ENCODE measurements at places on chromosomes 7 and 10. TPM values are rescaled to one million over a fixed set of nuclear protein-coding genes. Genes with fewer than 3 reads are reported as not detected.

- DNase-seq: no peak
Measured at GRCh38 chr7:8120390-8121058, 141.4 kb downstream of the ICA1 start.

DNA sequence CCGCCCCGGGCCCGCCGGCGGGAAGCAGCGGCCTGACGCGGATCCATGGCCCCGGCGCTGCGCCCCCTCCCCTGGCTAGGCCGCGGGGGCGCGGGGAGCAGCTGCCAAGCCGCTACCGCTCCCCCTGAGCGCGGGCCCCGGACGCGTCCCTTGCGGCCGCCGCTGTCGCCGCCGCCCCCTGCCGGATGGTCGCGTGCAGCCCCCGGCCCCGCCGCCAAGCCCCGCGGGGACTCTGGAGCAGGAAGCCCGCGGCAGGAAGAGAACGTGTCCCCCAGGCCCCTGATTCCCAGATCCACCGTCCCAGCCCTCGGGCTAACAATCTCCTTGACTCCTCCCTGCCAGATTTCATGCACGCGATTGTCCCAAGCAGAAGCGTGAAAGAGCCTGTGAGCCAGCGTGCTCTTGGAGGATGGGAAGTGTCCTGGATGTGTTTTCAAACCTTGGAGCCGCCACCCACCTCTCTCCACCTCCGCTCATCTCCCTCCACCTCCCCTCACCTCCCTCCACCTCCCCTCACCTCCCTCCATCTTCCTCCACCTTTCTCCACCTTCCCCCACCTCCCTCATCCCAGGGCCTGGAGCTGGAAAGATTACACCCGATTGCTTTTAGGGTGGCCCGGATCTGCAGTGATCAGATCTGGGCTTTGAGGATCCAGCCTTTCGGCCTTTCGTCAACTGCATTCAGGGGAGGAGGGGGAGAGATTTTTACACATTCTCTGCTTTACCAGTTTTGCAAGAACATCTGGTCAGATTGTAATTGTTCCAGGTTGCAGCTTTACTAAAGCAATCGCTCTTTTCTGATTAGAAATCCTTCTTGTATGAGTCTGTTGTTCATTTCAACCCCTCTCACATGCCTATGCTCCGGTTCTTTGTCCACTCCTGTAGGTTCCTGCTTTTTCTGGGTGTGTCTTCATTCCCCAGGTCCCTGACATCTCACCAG lies 570 bp upstream of the PRTFDC1 start:
- no peak for DNase-seq

- no peak for DNase-seq
Measured at GRCh38 chr7:2379161-2379560, 24.2 kb upstream of the CHST12 start.

DNA sequence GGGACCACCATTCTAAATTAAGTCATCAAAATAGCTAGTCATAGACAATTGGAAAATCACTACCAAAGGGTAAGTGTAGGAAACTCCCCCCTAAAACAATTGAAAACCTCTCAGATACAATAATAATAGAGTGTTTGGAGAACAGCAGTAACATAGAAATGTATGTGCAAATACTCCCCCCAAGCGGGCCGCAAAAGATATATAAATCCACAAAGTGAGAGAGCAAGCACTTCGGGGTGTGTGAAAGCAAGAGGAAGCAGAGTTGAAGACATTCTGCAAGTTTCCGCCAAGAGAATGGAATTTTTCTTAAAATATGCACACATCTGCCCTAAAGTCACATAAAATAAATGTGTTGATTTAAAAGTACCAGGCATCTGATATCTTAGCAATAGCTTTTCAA lies 33.3 kb downstream of the CHCHD3 start:
- no peak for DNase-seq

GRCh38 chr10:102412293-102412692 lies 6.3 kb downstream of the PSD start:
- no peak for DNase-seq

DNA sequence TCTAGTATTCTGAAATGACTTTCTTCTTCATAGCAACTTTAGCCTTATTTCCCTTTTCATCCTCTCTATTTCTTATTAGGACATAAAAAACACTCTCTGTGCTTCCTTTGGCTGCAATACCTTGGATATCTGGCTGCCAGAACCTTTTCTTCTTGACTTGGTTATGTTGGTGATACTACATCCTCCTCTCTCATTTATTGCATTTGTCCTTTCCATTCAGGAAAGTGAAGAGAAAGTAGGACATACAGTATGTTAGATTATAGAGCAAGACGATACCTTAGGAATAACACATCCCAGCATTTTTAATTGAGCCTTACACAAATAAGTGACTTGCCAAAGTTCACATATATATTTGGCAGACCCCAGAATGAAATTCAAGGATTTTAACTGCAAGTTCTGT lies 210.1 kb upstream of the PPP1R3A start:
- no peak for DNase-seq

- no peak for DNase-seq
Measured at GRCh38 chr7:66664590-66665293, 36.1 kb downstream of the KCTD7 start.

GRCh38 chr10:92062273-92062672 lies 138.7 kb downstream of the BTAF1 start:
- DNase-seq: no peak

- DNase-seq: no peak
Measured at GRCh38 chr10:78658645-78659597, 409.8 kb upstream of the ZMIZ1 start.

- no peak for DNase-seq
Measured at GRCh38 chr10:14131261-14131960, 199.3 kb downstream of the FRMD4A start.

DNA sequence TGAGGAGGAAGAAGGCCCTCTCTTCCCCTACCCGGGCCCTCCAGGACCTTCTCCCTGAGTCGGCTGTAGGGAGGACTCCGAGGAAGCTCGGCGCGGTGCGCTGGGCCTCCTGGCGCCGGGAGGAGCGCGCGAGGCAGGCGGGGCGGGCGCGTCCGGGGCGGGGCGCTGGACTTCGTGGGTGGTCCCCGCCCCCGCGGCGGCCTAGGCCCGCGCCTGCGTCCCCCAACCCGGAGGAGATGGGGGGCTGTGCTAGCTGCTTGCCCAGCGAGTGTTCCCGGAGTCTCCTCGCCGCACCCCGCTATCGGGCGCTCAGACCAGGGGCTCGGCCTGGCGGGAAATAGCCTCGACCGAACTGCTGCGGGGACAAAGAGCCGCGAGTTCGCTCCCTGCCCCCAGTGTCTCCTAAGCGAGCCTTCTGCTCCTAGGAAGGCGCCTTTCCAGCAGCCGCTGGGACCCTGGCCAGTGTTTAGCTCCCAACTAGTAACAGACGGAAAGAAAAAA lies 19.2 kb upstream of the SMO start:
- no peak for DNase-seq

GRCh38 chr10:34641913-34642558 lies 173.1 kb downstream of the PARD3 start:
- no peak for DNase-seq

GRCh38 chr7:151951672-151952338 lies 4.4 kb upstream of the GALNTL5 start:
- no peak for DNase-seq

DNA sequence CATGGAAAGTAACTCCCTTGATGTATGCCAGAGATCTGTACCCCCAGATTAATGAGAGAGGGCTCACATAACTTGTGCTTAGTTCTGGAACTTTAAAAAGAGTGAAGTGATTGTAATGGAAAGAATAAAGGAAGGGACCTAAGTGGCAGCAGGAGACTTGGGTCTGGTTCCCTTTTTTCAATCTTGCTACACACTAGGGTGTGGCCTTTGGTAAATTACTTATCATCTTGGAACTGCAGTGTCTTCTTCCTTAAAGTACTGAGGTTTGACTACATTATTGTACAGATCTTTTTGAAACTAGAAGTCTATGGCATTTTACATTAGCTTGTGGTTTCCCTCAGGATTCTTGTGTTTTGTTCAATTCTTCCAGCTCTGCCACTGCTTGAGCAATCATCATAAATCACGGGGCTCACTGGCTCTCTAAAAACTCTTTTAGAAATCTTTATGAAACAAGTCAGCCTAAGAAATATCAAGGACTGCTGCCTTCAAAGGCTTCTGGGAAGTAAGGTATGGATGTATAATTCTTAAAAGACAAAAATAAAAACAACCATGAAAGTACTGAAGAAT lies 22.5 kb upstream of the CHRM2 start:
- DNase-seq: no peak

GRCh38 chr7:40815512-40815911 lies 680.7 kb downstream of the SUGCT start:
- DNase-seq: no peak

- DNase-seq: peak; percentile 80
Measured at GRCh38 chr10:522350-522749, 167.1 kb downstream of the DIP2C start.

- DNase-seq: no peak
Measured at GRCh38 chr10:29389493-29389892, 100.6 kb downstream of the LYZL1 start.

GRCh38 chr10:46546591-46547540 lies 9.6 kb downstream of the GPRIN2 start:
- peak; percentile 89 for DNase-seq

- DNase-seq: no peak
Measured at GRCh38 chr7:153152801-153153422, 393.4 kb downstream of the ACTR3B start.

DNA sequence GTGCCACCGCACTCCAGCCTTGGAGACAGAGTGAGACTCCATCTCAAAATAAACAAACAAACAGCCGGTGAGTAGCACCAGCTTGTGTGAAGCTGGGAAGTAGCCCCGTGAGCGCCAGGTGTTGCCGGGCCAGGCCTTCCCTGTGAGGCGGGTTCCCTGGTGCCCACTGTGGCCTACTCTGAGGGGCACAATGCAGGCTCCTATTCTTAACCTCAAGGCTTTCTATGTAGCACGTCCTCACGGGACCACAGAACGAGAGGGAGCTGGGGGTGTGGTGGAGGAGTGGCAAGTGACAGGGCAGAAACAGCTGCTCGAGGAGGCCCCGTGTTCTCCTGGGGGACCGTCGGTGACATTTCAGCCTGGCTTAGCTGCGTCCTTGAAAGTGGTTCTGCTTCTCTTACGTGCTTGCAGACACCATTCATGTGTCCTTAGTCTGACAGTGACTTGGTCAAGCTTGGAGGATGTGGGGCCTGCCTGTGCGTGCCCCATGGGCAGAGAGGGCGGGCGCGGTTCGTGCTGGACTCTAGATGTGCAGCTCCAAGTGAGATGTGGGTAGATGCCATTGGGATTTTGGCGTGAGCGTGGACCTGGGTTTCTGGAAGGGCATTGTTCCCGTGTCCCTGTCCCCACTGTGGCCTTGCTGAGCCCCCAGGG lies 116.6 kb downstream of the NKX6-2 start:
- no peak for DNase-seq

- no peak for DNase-seq
Measured at GRCh38 chr7:83996879-83997278, 197.7 kb downstream of the SEMA3A start.

DNA sequence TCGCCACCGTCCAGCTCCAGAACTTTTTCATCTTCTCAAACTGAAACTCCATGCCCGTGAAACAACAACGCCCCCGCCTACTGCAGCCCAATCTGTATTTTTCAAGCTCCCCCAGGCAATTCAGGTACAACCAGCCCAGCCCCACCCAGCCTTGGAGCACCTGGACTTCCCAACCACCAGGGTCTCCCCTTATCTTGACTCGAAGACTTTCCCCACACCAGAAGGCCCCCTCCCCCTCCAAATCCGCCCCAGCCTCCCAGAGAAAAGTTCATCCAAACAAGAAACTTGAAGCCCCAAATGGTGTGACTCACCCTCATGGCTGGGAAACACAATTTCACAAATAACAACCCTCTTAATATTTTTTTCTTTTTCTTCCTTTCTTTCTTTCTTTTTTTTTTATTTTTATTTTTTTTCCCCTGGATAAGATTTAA lies 10.6 kb downstream of the ZCCHC24 start:
- DNase-seq: no peak

- DNase-seq: no peak
Measured at GRCh38 chr7:37297546-37297945, 151.1 kb downstream of the ELMO1 start.

- DNase-seq: no peak
Measured at GRCh38 chr10:22054961-22055360, 51.4 kb upstream of the DNAJC1 start.

DNA sequence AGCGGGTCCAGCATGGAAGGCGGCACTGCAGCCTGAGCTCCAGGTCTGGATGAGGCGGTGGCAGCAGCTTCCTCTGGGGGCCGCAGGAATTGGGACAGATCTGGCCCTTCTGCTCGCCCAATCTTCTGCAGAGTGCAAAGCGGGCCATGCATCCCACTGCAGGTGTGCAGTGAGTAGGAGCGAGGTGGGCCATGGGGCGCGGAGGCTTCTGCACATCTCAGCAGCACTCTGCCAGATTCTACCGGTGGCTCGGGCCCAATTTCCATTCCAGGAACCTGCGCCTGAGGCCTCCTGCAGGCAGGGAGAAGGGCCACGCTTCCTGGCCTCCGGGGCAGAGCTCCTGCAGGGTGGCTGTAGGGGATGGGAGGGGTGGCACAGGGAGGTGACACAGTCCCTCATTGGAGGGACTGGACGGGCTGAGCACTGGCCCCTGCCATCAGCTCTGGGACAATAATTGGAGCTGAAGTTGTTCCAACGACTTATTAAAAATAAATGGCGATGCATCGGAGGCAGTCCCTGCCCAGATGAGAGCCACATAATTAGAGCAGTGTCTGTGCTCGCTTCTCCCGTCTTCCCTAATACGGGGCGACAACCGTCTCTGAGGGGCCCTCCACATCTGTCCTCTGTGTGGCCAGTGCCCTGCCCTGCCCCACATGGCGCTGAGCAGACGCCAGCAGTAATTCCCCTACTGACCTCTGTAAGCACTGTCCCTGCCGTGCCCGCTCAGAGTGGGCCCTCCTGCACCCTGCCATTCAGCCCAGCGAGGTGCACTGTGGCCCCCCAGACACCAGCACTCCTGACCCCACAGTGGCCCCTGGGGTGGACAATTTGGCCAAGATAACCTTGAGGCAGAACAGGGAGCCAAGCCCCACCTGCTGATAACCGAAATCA lies 197.5 kb downstream of the ELFN1 start:
- no peak for DNase-seq

The LIPM gene
- not detected for total RNA-seq

The IFIT5 gene
- total RNA-seq: 18.3 TPM

The TRPV5 gene
- not detected for total RNA-seq

The FAM53B gene
- 35.0 TPM for total RNA-seq

The MYO3A gene
- not detected for total RNA-seq

The PAX4 gene
- not detected for total RNA-seq

The FAM131B gene
- total RNA-seq: 1.8 TPM

The SPAM1 gene
- not detected for total RNA-seq

The CFAP69 gene
- total RNA-seq: 10.4 TPM

The LHPP gene
- total RNA-seq: 15.9 TPM

Measured in mesenteric fat pad (tissue), 1 donor.